ENCODE measurements at places on chromosomes 3 and 15. TPM values are rescaled to one million over a fixed set of nuclear protein-coding genes. Genes with fewer than 3 reads are reported as not detected.

- no peak for DNase-seq
Measured at GRCh38 chr3:197222937-197223370, 75.5 kb downstream of the DLG1 start.

GRCh38 chr3:138873471-138874278 is 38.9 kb upstream of the PIK3CB start:
- DNase-seq = no peak

GRCh38 chr15:35256551-35256950 is 171.5 kb upstream of the NANOGP8 start:
- no peak for DNase-seq

GRCh38 chr3:40317061-40317855 is 7.8 kb downstream of the EIF1B start:
- DNase-seq = peak; percentile 62

DNA sequence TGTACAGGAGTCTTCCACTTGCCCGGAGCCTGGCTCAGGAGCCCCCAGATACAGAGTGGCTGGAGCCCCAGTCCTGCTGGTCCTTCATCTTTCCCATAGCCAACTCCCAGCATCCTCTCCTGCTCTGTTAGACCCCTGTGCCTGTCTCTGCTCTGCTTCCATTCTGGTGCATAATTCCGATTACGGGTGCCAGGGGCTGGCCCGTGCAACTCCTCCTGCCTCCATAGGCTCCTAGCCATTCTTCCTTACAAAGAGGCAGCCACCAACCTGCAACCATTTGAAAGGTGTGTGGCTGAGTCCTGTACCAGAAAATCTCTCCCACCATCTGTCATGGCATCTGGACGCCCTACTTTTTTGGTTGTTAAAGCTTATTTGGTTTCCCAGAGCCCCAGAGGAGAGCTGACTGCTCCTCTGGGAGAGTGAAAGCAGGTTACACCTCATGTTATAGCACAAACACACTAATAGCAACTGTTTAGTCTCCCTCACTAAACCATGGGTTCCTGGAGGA is 5.2 kb upstream of the RAD18 start:
- no peak for DNase-seq

DNA sequence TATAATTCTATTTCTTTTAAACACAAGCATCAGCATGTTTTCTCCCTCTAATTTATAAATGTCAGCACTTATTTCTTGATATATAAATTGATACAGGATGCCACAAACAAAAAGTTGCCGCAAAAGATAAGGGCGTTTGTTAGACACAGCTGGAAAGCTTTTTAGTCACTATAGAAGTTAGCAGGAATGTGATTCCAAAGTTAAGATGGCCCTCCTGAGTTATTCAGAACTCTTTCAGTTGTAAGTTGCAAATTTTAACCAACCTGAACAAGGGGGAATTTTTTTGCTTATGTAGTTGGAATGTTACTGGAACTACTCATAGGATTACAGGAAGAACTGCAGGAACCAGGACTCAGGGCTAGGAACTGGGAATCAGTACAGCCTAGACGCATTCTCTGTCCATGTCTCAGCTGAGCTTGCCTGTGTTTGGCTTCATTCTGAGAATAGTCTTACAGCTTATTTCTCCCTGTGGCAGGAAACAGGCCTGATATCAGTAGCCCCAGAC is 166.3 kb downstream of the VGLL4 start:
- DNase-seq = no peak

- DNase-seq = no peak
Measured at GRCh38 chr3:122957707-122958689, 69.6 kb downstream of the SEMA5B start.

DNA sequence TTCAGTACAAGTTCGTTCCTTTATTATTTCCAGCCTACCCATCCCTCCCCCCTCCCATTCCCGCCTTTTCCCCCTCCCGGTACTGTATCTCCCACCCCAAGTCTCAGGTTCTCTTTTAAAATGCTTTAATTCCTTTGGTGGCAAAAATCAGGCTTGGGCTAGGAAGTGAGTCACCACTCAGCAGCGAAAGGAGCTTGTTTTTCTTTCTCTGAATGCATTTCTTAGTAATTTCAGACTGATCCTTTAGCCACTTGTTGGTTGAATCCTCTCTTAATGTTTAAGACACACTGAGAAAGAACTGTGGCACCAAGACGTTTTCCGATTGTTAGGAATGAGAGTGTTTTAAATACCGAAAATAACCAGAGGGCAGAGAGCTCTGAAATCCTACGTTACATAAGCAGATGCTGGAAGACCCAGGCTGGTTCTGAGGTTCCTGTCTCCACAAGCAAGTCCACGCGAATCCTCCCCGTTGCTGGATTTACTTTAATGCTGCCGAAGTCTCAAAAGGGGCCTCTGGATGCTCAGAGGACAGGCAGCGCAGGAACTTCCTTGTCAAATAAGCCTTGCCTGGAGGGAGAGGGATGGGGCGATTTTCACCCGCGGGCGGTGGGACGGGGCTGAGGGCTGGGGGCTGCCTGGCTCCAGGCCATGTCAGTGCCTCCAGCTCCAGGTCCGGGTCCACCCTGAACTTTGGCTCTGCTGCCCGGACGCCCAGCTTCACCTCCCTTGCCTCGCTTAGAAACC is 854 bp upstream of the COL8A1 start:
- no peak for DNase-seq

GRCh38 chr3:36149447-36149865 is 230.8 kb upstream of the STAC start:
- DNase-seq = no peak

- no peak for DNase-seq
Measured at GRCh38 chr3:115598216-115598615, 25.1 kb upstream of the GAP43 start.

- DNase-seq = no peak
Measured at GRCh38 chr15:71050461-71050860, 64.8 kb upstream of the THSD4 start.

DNA sequence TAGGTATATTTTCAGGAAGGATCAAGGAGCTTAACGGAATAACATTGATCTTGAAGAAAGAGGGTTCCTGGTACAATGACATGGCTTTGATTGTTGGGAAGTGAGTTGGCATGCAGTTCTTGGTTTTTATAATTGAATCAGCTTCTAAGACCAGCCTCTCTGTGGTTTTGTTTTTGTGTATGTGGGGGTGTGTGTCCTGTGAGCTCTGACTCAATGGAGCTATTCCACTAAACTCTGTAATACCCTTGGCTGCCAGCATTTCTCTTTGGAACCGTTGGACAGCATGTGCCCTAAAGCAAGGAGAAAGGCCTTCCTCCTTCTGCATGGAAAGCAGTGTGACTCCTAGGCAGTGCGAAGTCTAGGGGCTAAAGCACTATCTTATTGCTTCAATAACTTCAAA is 124.8 kb downstream of the EDEM1 start:
- DNase-seq = no peak

DNA sequence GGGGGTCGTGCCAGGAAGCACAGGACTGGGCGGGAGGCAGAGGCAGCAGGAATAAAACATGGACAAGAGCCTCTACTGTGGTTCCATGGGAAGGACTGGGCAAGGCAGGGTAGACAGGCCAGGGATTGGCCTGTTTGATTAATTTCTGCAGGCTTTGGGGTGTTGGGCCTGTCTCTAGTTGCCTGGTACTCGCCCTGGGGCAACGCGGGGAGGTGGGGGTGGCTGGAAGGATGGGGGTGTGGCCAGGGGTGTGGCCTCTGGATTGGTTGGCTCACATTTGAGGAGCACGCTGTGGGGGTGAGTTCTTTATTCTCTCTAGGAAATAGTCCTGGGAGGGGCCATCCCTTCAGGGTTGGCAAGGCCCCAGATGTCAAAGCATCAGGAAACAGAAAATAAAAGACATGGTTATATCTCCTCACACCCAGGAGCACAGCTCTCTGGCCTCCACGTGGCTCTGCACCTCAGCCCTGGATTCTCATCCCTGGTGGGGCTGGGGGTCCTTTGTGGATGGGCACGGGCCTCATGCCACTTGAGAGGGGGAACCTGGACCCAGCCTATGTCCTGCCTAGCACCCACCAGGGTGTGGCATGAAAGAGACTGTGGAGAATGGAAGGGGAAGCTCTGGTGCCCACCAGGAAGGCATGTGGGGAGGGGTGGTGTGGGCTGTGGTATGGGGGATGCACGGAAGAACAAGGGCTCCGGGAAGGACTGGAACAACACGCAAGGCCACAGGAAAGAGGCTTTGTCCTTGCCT is 223.0 kb upstream of the LYSMD4 start:
- no peak for DNase-seq

GRCh38 chr15:85598219-85598618 is 196.5 kb downstream of the KLHL25 start:
- DNase-seq = no peak

GRCh38 chr15:26073430-26074333 is 210.6 kb upstream of the ATP10A start:
- DNase-seq = no peak

GRCh38 chr3:71175691-71176365 is 407.7 kb downstream of the FOXP1 start:
- no peak for DNase-seq

DNA sequence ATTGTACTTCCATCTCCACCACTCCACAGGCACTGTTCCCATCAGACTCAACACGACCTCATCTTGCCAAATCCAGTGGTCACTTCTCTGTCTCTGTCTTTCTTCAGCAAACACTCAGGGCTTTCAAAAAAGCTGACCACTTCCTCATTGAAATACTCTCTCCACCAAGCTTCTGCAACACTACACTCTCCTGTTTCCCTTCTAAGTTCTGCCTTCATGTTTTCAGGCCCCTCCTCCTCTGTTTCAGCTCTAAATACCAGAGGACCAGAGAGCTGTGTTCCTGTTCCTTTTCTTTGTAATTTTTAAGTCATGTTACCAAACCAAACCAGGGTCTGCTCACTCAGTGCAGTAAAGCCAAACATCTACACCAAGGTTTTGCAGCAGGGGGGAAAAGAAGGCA is 33.8 kb upstream of the ACP3 start:
- no peak for DNase-seq

- DNase-seq = no peak
Measured at GRCh38 chr3:126433496-126434263, 39.0 kb downstream of the CFAP100 start.

- no peak for DNase-seq
Measured at GRCh38 chr15:86558252-86558651, 478.6 kb downstream of the AGBL1 start.

GRCh38 chr3:158909870-158910269 is 108.0 kb downstream of the MFSD1 start:
- no peak for DNase-seq

- DNase-seq = peak; percentile 25
Measured at GRCh38 chr3:173589116-173589515, 191.6 kb downstream of the NLGN1 start.

GRCh38 chr3:43389388-43390254 is 103.3 kb downstream of the SNRK start:
- no peak for DNase-seq

The PRICKLE2 gene
- 74.8 TPM for total RNA-seq

The BRK1 gene
- 61.2 TPM for total RNA-seq

The SLC9A9 gene
- total RNA-seq = 14.4 TPM

The SKOR1 gene
- 14.9 TPM for total RNA-seq

The PRSS50 gene
- 0.45 TPM for total RNA-seq
